ENCODE measurements at places on chromosomes 3 and 15.

- no peak for DNase-seq
These were observed 24.3 kb downstream of the PLEKHO2 start for GRCh38 chr15:64865998-64866520.

DNA sequence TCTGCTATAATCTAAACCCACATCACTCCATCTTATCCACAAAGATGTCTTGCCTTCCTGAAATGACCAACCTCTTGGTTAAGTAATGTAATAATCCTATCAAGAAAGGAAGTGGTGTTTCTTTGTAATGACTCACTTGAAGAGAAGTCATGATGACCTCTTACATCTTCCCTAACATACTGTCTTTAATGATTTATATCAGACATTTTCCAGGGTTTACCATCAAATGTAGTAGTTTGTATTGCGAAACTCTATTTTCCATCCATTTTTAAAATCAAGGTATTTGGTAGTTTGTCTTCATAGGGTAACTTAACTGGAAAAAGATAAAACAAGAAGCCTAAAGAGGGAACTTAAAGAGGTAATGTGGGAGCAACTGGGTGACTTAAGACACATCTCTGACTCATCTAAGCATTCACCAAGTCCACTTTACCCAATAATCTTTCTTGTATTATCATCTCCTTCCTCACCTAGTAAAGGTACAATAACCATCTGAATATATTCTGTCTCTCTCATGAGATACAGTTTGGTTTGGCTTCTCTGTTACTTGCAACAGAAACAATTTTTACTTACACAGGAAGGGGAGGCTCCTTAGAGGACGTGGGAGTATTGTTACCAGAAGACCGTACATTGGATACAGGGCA is 5.7 kb upstream of the MAPK6 start:
- no peak for DNase-seq

DNA sequence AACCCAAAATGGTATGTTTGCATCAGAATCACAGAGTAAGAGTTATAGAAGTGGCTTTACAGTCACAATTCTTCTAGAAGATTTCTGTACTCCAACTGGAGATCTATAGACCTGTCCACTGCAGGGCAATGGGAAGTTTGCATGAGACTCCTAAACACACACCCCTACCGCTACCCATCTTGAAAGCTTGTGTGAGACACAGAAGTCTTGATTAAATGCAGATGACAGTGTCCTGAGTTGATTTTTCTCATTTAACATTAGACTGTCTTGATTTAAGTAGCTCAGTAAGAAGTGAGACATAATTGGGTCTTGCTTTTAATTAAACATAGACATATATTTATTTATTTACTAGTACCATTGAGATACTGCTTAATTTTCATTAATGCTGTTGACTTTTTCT is 54.4 kb downstream of the CD47 start:
- no peak for DNase-seq

- no peak for DNase-seq
These were observed 69.2 kb upstream of the MFGE8 start for GRCh38 chr15:88982304-88982945.

GRCh38 chr15:80633221-80633620 is 61.9 kb upstream of the ABHD17C start:
- no peak for DNase-seq

- no peak for DNase-seq
These were observed 163.8 kb downstream of the ZIC1 start for GRCh38 chr3:147572970-147573340.
